ENCODE measurements at places on chromosomes 7 and 10.

DNA sequence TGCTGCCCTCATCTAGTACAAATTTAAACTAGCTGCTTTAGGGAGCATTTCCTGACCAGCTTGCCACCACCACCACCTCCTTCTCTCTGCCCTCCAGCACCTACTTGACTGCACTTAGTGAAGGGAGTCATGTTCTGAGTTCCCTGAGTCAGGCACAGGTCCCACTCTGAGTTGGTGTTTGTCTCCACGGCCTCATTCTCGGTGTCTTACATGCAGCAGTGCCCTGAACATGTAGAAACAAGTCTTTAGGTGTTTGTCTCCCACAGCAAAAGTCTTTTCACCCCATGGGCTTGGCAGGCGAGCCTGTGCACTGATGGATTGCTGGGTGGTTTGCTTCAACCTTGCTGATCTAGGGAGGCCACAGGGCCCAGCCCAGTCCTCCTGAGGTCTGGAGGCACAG is 16.9 kb downstream of the TSPAN14 start:
- no peak for DNase-seq

DNA sequence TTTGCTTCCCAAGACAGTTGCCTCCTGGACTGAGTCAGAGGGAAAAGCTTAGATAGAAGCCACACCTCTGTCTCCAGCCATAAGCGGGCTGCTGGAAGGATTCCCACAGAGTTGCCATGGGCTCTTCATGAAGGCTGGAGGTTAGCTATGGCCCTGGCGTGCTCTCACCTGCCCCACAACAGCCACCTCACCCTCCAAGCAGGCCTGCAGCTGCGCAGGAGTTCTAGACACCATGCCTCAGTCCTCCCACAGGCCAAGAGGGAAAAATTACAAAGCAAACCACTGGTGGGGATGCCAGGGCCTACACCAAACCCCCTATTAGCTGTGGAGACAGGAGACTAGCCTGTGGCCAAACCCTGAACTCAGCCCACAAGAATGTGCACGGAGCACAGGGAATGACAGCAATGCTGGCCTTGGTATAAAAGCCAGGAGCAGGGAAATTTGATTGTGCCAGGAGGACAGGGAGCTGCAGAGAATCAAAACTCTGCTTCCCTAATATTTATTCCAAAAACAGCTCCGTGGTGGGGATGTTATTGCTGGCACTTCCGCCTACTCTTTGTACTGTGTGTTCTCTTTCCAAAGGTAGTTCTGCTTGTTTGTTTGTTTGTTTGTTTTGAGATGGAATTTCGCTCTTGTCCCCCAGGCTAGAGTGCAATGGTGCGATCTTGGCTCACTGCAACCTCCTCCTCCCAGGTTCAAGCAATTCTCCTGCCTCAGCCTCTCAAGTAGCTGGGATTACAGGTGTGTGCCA is 60.3 kb upstream of the STK17A start:
- no peak for DNase-seq

GRCh38 chr7:17307969-17308648 is 9.7 kb downstream of the AHR start:
- no peak for DNase-seq

DNA sequence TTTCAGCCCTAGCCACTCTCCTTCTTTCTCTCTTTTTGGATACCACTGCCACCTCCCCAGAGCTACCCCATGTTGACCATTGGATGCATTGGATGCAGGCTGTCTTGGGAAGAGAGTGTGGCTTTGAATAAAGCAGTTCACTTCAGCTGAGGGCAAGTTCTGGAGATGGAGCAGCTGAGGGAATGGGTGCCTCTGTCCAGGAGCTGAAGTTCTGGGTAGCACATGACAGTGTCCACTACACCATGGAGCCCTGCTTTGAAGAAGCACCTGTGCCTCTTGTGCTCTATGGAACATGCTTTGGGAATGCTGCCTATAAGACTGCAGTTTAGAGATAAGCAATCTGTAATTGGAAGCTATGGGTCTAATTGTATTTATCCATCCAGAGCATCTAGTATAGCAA is 1028.7 kb downstream of the TYW1 start:
- no peak for DNase-seq

GRCh38 chr10:34522546-34522945 is 292.6 kb downstream of the PARD3 start:
- no peak for DNase-seq

DNA sequence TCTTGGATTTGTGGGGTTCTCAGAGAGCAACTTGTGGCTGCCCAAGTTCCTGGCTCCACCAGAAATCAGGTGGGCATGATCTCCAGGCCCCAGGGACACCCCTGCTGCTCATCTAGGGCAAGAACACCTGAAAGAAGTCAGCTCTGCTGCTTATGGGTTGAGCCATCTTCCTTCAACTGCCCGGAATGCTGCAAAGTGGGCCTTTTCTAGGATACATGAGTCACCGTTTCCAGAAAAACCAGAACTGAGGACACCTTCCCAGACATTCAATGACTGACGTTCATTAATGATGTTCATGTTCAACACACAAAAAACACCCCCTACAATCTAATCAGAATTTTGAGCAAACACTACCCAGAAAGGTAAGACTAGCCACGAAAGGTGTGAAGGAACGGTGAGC is 98.0 kb downstream of the MAD1L1 start:
- no peak for DNase-seq

GRCh38 chr10:132264966-132265889 is 42.5 kb downstream of the STK32C start:
- no peak for DNase-seq

DNA sequence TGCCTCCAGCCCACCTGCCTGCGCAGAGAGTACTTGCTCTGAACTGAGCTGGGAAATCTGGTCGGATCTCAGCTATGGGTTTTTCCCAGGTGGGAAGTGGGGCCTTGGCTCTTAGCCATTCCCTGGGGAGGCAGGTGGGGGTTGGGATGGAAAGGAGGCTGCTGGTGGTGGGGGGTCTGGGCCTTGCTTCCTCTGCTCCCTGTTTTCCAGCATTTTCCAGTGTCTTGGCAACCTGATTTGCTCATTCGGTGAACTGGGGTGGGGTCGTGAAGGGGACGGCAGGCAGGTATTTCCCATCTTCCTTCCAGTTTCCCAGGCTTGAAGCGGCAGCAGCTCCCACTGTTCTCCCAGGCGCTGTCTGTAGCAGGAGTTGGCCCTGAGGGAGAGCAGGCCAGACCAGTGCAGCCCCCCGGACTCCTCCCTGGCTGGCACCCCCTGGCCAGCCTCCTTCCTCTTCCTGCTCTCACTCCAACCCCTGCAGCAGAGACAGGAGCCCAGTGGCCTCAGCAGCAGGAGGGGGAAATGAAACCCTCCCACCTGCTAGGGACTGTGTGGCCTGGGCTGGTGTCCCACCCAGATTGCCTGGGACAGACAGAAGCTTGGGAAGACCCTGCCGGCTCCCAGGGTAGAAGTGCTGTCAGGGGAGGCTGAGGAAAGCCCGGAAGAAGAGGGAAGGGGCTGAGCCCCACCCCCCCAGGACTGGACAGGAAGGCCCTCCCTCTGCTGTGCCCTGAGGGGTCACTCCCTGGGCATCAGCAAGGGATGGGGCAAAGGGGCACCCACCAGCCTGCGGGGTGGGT is 6.6 kb downstream of the TRIM8 start:
- DNase-seq: no peak

- DNase-seq: no peak
Measured at GRCh38 chr10:69060127-69060798, 27.6 kb upstream of the SRGN start.

- no peak for DNase-seq
Measured at GRCh38 chr10:86263907-86264306, 102.7 kb downstream of the GRID1 start.

GRCh38 chr10:21919906-21920305 is 83.6 kb downstream of the DNAJC1 start:
- DNase-seq: no peak

- no peak for DNase-seq
Measured at GRCh38 chr10:73287441-73287840, 35.0 kb upstream of the MRPS16 start.

- DNase-seq: no peak
Measured at GRCh38 chr7:28258240-28258639, 77.6 kb upstream of the JAZF1 start.

- no peak for DNase-seq
Measured at GRCh38 chr7:139629392-139630082, 106.1 kb downstream of the CLEC2L start.

DNA sequence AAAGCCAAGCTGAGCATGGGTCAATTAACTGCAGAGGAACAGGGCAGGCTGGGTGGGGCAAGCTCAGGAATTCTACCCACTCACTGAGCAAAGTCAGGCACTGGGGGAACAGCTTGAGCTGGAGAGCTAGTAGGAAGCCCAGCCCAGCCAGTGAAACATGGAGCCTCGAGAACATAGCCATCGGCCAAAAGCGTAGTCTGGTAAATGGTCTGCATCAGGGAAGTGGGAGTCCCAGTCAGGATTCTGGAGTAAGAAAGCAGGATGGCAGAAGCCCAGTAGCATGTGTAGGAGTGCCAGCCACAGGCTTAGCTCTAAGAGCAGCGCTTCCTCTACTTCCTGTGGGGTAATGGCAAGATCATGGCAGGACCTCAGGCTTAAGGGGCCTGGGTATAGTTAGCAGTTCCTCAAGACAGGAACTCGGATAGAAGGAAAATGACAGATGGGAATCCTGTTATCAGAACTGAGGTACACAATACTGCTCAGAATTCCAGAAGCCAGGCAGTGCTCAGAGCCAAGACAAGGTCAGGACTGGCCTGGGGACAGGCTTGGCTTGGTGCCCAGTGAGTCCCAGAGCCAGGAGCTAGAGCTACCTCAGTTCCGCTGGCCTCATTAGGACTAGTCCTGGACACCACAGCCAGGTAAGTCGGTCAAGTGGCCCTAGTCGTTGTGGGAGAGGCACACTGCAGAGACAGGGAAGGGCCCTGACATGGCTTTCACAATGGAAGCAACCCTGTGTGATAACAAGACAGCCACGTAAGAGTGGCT is 65.4 kb upstream of the MXI1 start:
- no peak for DNase-seq

DNA sequence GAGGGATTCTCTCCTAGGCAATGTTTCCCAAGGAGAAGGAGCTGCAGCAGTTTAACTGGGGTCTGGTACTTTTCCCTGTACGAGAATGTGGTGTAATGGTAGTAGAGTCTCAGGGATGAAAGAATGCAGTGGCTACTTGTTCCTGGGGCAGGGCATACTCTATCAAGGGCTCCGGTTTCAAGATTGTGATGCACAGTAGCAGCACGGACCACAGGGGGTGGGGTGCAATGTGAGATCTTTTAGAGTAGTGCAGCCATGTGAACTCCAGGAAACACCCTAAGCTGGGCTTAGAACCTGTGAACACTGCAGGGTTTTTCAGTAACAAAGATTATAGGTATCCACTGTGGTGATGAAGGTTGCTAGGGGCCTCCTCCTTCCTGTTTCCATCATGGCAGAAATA is 903.9 kb downstream of the NRG3 start:
- no peak for DNase-seq

GRCh38 chr7:133783276-133783675 is 343.9 kb upstream of the LRGUK start:
- no peak for DNase-seq

GRCh38 chr7:43927810-43928209 is 1.6 kb downstream of the UBE2D4 start:
- DNase-seq: no peak

GRCh38 chr7:156935250-156935649 is 14.3 kb upstream of the NOM1 start:
- no peak for DNase-seq

DNA sequence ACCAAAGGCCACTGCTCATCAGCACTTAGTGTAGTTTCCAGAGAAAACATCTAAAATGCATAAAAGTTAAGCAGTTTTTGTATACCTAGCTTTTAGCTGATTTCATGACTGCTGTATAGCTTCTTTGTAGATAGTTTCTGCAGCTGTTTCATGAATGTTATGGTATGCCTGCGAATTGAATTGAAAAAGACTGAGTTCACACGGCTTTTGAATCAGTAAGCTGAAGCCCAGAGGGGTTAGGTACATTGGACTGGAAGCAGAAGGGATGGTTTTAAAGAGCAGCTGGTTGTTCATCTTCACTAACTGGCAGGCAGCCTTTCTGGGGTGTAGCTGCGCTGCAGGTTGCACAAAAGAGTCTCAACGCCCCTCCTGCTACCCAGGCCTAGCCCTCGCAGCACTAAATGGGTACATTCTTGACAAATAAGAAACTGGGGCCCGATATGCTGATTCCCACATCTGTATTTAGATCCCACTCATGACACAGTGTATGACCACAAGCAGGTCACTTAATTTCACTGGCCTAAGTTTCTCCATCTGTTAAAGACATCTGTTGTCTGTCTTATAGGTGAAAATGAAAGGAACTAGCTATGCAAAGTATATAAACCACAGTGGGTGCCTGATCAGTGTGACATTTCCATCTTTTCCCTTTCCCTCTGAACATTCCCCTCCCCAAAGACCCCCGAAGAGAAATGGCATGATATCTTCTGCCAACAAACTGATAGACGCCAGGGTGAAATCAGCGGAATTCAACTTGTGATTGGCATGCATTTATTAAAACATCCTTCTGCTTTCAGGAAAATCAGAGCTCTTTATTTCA is 85.9 kb upstream of the AGBL3 start:
- no peak for DNase-seq

DNA sequence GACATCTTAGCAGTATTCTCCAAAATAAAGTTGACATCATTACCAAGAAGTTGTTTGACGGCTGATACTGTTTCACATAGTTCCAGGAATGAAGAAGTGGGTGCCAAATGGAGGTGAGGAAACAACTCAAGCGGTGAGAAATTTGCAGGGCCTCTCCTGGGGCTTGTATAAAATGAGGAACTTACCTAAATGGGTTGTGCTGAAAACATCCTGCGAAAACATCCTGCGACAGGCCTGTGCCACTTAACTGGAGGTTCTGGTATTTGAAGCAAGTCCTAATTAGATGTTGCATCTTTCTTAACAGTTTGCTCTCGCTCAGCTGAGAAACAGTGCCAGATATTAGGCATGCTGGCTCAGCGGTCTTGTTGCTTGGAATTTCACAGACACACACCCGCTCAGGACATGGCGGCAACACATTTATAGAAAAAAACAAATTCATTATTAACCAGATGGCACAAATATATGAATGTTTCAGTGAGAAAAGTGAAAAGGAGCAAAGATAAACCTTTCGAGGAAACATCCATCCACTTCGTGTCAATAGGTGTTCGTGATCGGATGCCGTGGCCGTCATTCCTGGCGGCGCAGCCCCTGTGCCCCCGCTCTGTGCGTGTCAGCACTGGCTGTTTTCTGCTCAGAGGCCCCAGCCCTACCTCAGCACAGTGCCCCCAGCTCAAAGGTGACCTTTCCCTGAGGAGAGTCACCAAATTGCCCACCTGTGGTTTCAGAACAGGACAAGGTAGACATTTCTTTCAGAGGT is 48.1 kb downstream of the CDC123 start:
- no peak for DNase-seq

- no peak for DNase-seq
Measured at GRCh38 chr7:98360221-98361130, 40.4 kb downstream of the BAIAP2L1 start.

GRCh38 chr10:13767676-13768178 is 181.0 kb downstream of the PRPF18 start:
- DNase-seq: no peak
